ENCODE measurements at places on chromosomes 1 and 21. TPM values are rescaled to one million over a fixed set of nuclear protein-coding genes. Genes with fewer than 3 reads are reported as not detected.

The PYHIN1 gene
- not detected for total RNA-seq

The DUSP10 gene
- 12.6 TPM for total RNA-seq

The GLIS1 gene
- 3.2 TPM for total RNA-seq

The UTS2 gene
- total RNA-seq, result not detected

The GNG4 gene
- 0.34 TPM for total RNA-seq

The MAP1LC3C gene
- total RNA-seq, result not detected

The ERICH3 gene
- not detected for total RNA-seq

The C1orf185 gene
- not detected for total RNA-seq

The PGBD5 gene
- total RNA-seq, result under 0.01 TPM

The PTPN22 gene
- total RNA-seq, result 0.34 TPM

The PIK3C2B gene
- 2.5 TPM for total RNA-seq

The ADCY10 gene
- 0.06 TPM for total RNA-seq

The SH2D2A gene
- 0.88 TPM for total RNA-seq

All from cardiac ventricle fibroblast (primary cell).